SK-N-DZ (cell line): ENCODE measurements at places on chromosomes 1 and 21.
A peak's percentile ranks its signal among the peaks of the same experiment; 100 is the strongest.

GRCh38 chr1:210648588-210649269, 320.0 kb downstream of the HHAT start:
- DNase-seq: no peak

GRCh38 chr1:27779122-27779521, 6.1 kb downstream of the STX12 start:
- no peak for DNase-seq

- no peak for DNase-seq
Measured at GRCh38 chr21:29166853-29167252, 36.4 kb downstream of the MAP3K7CL start.

GRCh38 chr1:37438869-37439343, 35.5 kb upstream of the ZC3H12A start:
- DNase-seq: no peak

DNA sequence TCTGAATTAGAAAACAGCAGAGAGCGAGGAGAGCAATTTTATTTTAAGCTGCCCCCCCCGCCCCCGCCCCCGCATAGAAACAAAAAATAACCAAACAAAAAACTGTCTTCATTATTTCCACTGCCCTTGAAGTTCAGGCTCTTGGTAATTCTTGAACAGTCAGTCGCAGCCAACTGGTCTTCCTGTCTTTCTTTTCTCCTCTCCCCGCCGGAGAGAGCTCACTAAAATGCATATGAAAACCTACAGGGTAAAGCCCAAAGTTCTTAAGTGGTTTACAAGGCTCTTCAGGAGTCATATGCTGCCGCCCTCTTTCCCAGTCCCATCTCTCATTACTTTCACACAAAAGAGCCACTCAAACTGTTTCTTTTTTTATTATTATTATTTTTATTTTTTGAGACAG, 1.1 kb upstream of the ANKRD35 start:
- DNase-seq: no peak

GRCh38 chr1:44652445-44653106, 21.7 kb downstream of the TMEM53 start:
- DNase-seq: peak; percentile 67

DNA sequence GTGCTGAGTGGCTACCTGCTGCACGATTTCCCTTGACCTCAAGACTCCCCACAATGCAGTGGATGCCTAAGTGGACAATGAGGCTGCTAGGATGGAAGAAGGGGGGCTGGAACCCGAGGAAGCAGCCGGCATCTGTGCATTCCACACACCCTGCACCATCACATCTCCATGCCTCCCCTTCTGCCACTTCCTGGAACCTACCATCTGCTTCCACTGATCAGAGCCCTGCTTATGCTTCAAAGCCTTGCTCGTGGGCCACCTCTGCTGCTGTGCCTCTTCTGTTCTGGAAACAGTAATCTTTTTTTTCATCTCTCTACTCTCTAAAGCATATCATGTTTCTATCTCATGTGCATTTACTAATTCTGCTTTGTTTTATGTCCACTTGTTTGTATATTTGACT, 66.2 kb upstream of the WDR26 start:
- DNase-seq: peak; percentile 45

DNA sequence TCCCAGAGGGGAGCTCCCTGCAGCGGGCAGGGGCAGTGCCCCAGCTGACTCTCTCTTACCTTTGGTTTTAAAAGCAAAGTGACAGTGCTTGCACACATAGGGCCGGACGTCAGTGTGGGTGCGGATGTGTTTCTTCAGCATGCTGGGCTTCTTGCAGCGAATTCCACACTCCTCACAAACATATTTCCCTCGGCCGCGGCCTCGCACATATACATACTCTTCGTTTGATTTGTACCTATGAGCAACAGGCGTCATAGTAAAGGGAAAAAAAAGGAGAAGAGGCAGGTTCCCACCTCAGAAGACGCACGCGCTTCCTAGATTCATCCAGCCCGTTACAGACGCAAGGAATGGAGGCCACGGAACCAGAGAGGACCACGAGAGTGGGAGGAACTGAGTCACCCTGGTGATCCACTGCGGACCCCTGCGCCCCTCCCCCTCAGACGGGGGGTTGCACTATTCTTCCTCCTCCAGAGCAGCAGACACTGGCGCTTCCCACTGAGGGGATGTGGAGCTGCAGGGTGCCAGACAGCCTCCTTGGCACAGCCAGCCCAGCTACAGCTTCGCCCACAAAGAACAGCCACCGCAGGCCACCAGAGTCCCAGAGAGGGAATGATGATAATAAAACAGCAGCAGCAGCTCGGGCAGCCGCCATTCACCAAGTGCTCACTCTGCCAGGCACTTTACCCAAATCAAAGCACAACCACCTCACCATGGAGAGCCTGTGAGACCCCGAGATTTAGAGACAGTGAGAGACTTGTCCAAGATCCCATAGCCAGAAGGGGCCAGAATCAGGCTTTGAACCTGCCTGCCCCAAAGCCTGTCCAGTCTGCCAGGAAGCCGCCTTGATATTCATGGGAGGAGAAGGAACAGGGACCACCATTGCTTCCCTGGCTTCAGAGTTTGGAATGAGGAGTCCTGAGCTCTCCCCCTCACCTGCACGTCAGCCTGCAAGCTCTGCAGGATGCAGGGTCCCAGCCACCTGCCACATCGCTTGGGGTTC, 40.5 kb upstream of the EDN2 start:
- no peak for DNase-seq

DNA sequence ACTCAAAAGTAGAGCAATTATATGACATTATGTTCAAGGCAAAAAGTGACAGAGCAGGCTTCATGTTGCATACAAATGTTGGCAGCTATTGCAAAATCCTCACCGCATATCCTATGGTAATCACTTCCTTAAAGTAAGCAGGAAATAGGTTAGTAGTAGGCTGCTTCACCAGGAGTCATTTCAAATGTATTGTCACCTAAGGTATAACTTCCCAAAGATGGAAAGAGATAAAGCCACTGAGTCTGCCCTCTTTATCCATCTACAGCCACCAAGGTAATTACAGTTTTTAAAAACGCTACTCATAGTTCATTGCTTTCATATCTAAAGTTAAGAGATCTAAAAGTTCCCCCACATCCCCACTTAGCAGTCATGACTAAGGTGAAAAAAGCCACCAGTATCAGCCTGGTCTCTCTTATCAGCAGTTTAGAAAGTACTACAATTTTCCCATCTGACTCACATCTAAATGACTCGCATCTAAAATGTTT, 31.6 kb upstream of the UBE2U start:
- peak; percentile 69 for DNase-seq

GRCh38 chr1:167465743-167466142, 52.6 kb downstream of the CD247 start:
- no peak for DNase-seq

- DNase-seq: no peak
Measured at GRCh38 chr1:189939967-189940366, 537.7 kb downstream of the BRINP3 start.
